Activated CD8-positive, alpha-beta memory T cell treated with anti-CD3 and anti-CD28 coated beads, Interleukin-2, amount 50 U/mL, for 48 hours (primary cell): ENCODE measurements at places on chromosomes 7 and 10.

DNA sequence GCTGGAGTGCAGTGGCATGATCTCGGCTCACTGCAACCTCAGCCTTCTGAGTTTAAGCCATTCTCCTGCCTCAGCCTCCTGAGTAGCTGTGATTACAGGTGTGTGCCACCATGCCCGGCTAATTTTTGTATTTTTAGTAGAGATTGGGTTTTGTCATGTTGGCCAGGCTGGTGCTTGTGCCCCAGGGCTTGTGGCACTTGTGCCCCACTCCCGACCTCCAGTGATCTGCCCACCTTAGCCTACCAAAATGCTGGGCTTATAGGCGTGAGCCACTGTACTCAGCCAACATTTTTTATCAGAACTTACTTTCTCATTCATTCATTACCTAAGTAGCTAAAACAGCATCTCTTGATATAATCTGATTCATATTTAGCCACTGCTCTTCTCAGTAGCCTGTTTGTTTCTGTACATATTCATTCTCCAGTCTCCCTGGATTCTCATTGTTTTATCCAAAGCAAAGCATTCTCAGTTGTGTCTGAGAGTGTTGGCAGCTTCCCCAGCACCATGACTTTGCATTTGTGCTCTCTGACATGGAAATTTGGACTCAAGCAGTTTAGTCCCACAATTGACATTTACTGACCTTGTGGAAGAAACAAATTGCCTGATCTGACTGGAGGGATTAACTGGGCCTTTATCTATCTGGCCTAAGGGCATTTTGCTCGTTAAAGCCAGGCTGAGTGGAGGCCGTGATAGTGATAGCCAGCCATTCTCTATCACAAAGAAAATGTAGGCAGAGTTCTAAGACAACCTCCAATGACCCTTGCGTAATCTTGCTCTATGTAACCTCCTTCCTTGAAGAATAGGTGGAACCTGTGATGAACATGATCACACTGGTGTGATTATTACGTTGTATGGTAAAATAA, 44.9 kb downstream of the AKR1B15 start:
- no peak for DNase-seq

DNA sequence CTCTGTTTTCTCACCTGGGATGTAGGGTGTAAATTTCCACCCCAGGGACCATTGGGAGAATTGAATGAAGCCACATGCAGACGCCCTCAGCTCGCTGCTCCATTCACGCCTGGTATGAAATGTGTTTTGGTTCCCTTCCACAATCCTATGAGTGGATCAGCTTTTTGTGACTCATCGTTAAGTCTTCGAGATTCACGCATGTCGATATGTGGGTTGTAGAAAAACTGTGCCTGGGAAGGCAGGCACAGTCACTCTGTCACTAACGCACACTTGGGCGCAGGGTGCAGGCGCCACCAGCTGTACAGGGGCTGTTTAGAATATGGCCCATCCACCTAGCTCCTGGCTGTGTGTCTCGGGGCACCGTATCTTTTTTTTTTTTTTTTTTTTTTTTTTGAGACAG, 64.2 kb upstream of the SH2B2 start:
- DNase-seq: no peak

- no peak for DNase-seq
Observed at GRCh38 chr7:81140252-81140651, 221.4 kb upstream of the SEMA3C start.

- no peak for DNase-seq
Observed at GRCh38 chr10:31770307-31770902, 158.2 kb downstream of the ARHGAP12 start.

- DNase-seq: no peak
Observed at GRCh38 chr10:66505003-66505657, 420.7 kb upstream of the LRRTM3 start.

DNA sequence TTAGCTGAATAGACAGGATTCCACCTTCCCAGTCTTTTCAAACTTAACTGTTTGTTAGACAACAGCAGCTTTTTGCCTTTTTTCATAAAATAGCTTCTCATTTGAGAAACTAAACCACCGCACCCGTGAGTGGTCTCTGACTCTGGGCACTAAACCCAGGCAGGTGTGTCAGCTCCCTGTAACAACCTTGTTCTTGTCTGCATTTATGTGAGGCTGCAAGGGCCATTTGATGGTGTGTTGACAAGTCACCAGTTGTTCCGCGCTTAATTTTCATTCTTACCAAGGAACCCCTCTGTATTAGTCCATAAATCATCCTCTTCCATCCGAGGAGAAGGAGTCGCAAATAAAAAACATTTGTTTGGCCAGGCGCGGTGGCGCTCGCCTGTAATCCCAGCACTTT, 1.5 kb downstream of the STOX1 start:
- no peak for DNase-seq
